ENCODE measurements at places on chromosomes 13 and 19.

DNA sequence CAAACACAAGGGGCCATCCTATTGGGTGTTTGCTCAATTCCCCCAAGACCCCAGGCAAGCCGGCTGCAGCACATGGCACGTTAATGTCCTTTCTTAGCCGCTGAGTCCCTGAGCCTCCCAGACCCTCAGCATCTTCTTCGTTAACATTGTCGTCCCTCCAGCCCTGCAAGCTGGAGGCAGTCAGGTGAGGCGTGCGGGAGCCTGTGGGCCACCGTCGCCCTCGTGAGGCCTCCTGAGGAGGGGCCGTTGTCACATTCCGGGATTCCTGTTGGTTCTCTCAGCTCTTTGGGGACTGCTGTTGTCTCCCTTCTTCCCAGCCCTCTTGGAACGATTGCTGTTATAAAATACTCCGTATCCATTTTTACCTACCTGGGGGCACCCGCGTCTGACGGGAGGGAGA lies 140.6 kb downstream of the KDM4B start:
- peak; percentile 67 for DNase-seq

- DNase-seq = no peak
Measured at GRCh38 chr13:44104197-44104490, 224.4 kb downstream of the LACC1 start.

DNA sequence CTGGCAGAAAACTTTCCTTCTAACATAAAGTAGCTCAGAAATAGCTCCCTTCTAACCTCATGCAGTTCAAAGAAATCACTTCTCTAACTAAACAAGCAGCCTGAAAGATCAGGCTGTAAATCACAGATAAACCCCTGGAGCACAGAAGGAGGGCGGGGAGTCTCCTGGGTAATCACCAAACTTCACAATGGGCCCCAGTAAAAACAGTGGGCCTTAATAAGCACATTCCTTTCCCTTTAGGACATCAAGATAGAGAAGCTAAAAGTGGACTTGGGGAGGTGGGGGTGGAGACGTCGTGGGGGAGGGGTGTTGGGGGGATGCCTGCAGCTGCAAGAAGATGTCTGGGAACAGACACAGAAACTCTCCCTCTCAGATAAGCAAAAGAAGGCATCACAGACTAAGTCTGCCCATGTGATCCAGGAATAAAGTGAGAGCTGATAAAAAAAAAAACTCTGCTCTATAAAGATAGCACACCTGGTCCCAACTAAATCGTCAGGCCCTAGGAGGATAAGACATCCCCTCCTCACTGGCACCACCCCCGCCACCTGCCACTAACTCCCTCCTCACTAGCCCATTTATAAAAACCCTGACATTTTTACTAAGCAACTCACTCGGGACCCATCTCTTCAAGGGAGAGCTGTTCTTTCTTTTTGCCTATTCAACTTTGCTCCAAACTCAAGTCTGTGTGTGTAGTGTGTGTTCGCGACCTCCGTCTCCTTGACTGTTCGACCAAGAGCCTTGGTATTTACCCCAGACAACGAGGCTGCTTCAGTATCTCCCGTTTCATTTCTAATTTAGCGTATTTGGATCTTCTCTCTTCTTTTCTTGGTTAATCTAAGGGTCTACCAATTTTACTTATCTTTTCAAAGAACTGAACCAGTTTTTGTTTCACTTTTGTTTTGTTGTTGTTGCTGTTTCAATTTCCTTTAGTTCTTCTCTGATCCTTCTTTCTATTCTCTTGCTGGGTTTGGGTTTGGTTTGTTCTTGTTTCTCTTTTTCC lies 31.7 kb downstream of the DNAJC15 start:
- peak; percentile 86 for DNase-seq

- DNase-seq = peak; percentile 66
Measured at GRCh38 chr19:55377356-55378131, 918 bp downstream of the TMEM190 start.

GRCh38 chr13:39692660-39693438 lies 37.4 kb downstream of the COG6 start:
- DNase-seq = no peak

- no peak for DNase-seq
Measured at GRCh38 chr13:27104606-27105005, 67.0 kb downstream of the USP12 start.

GRCh38 chr13:39952249-39953233 lies 297.1 kb downstream of the COG6 start:
- DNase-seq = no peak

DNA sequence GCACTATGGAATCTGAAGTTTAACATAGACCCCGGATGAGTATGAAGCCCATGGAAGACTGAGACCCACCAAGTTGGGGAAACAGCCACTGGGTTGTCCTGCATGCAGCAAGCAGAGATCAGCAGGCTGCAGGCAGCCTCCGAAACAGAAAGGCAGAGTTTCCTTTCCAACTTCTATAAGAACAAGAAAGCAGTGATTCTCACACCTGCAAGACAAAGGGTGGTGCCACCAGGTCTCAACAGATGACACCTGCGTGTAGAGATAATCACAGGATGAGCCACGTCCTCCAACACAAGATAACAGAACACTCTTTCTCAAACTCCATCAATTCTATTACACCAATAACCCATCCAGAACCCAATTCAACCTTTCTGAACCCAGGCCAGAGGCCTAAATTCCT lies 457.9 kb downstream of the FOXO1 start:
- no peak for DNase-seq

DNA sequence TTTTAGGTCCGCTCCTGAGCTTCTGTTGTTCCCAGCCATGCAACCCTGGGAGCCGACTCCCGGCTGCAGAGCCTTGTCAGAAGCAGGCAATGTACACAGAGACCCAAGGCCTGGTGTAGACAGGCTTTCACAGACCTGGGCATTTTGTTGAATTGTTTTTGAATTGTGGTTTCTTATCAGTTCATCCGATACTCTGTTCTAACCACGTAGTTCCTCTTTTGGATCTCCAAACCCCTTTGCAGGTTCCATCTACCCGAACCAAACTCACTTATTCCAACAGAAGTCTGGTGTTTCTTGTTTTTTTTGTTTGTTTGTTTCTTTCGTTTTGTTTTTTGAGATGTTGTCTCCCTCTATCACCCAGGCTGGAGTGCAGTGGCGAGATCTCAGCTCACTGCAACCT lies 6.3 kb upstream of the NLRP2 start:
- DNase-seq = no peak

- DNase-seq = no peak
Measured at GRCh38 chr13:67048821-67049150, 181.3 kb downstream of the PCDH9 start.

DNA sequence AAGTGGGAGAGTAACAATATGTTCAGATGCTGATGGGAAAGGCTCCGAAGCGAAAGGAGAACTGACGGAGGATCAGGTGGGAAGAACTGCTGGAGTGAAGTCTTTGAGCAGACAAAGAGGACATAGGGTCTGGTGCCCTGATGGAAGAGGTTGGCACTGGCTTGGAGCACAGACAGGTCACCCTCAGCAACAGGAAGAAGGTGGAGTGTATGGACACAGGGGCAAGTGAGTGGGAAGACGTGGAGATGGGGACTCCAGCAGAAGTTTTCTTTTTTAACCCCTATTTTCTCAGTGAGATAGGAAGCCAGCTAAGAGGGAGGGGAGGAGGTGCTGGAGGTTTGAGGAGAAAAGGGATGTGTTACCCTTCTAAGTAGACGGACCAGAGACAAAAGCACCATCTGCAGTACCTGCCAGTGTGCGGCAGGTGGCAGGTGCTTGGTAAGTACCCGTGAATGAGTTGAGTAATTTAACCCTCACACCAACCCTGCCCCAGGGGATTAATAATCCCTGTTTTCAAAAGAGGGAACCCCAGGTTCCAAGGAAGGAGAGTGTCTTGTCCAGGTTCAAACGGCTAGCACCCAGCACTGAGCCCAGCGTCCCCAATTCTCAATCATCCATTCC lies 11.2 kb downstream of the HAS1 start:
- peak; percentile 73 for DNase-seq

DNA sequence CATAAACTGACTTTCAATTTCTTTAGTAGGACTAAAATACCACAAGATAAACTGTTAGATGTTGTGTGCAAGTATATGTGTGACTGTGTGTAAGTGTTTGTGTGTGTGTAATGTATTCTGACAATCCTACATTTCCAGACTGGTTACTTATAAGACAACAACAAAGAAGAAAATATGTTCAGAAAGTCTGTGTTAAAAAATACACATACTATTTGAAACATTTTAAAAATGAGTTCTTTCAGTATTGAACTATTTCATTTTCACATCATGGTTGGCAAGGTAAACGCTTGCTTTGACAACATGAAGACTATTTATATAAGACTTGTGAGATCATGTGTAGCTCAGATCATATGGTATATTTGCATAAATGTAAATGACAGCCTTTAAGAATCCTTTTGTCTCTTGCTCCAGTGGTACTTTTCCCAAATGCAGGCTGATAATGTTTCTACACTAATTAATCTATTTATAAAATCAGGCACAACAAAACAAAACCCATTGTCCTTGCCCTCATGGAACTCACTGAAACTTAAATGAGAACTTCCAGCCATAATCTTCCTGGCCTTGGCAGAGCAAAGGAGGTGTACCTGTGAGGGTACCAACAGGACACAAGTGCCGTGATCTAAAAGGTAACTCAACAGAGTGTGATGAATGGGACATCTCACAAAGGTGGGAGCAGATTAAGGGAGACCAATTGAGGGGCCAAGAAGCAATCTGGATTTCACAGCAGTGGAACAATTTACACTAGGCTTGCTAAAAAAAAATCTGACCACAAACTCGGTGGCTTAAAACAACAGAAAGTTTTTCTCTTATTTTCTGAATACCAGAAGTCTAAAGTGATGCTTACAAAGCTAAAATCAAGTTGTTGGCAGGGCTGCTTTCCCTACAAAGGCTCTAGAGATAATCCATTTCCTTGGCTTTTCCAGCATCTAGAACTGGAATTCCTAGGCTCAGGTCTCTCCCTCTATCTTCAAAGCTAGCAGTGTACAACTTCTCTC lies 349.0 kb downstream of the TBC1D4 start:
- DNase-seq = no peak

GRCh38 chr19:1248139-1248785 lies at the start of gene MIDN:
TSS of gene MIDN (plus strand) at chr19:1248583. CDS start at chr19:1250297, 1,714 bp downstream.
- peak; percentile 90 for DNase-seq

DNA sequence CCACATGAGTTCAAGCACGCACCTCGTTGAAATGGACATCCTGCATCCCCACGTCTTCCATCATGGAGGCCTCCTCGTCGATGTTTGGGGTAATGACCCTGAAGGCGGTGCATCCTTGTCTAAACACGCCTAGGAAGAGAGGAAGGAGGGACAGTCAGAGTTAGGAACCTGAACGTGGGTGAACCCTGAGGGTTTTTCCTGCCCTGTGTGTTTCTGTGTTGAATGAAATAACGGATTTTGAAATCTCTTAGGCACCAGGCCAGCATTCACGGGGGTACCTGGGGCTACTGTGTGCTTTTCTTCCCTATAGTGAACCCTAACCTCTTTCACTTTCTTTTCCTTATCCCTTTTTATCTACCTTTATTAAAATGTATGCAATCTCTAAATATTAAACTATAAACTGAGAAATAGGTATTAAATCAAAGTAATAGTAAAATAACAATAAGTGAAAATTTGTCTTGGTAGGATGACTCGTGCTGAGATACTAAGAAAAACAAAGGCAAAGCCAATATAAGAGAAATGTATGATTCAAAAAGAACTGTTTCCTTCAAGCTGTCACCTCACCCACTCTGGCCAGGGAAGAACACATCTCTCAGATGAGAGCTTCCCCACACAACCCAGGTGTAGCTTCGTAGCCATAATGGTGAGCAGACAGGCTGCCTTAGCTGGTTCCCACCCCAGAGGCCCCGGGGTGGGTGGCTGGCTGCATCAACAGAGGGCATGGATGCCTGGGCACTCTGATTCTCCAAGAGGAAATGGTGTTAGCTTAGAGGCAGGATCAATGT lies 72.1 kb upstream of the SLC15A1 start:
- DNase-seq = no peak

- no peak for DNase-seq
Measured at GRCh38 chr13:101880581-101880980, 428.1 kb downstream of the ITGBL1 start.

DNA sequence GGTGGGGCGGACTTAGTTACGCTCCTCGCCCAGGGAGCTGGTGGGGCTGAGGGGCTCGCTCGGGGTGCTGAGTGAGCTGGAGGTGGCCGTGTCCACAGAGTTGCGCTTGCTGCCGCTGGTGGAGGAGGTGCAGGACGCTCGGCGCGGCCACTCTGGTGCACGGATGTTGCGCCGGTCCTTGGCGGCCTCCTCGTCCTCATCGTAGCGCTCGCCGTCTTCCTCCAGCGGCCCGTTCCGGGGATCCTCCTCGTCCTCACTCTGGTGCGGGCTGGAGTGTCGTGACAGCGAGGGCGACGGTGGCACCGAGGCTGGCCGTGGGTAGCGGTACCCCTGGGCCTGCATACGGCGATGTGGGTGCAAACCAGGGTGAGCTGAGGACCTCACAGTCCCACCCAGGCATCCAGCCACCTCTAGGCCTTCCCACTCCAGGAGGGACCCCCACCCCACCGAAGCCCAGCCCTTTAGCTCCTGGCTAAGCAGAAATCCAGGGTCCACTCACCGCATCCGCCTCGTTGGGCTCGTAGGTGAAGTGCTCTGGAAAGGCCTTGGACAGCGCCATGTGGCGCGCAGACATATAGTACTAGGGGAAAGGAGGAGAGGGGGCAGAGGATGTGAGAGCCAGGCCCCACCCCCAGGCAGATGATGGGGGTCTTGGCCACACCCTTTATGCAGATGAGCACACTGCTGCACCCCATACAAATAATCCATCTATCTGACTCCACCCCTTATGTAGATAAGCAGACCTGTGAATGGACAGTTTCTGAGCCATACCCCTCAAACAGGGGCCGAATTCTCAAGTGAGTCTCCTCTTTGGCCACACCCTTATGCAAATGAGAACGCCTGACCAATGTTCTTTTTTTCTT lies 4.4 kb downstream of the FTL start:
- no peak for DNase-seq

GRCh38 chr13:86838411-86839120 lies 832.6 kb upstream of the SLITRK5 start:
- DNase-seq = no peak

DNA sequence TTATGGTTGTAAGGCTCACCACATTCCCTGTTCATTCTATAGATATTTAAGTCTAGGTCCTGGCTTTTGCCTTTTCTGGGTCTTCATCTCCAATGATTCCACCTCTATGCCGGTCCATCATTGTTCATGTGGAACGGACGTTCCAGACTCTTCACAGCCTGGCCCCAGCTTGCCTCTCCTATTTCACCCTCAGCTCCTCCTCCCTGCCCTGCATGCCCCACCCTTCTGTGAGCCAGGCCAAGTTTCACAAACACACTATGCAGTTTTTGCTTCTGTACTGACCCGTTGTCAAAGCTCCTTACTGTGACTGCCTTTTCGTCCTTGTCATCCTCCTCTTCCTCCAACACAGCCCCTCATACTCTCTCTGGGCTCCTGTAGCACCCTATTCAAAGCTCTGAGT lies 31.3 kb downstream of the TEX26 start:
- no peak for DNase-seq

DNA sequence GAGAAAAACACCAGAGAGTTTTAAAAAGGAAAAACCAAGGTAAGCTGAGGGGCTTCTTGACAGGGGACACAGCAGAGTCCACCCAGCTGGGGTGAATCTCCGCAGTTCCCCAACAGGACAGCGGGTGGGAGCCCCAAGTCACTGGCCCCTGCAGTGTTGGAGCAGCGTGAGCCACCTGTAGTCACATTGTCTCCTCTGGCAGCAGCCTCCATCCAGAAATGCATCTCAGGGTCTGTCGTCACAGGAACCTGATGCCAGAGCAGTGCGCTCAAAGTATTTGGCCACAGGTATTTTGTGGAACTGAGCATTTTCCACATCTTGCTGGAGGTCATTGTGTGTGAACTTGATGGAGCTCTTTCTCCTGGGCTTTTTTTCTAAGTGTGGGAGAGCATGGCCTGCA lies 24.7 kb downstream of the CHAMP1 start:
- DNase-seq = no peak

Measured in neural progenitor cell (in vitro differentiated cells).